Stimulated activated CD4-positive, alpha-beta T cell treated with anti-CD3 and anti-CD28 coated beads, Interleukin-2, amount 100 ng/mL, for 48 hours (primary cell): ENCODE measurements at places on chromosomes 5 and 9.
A peak's percentile ranks its signal among the peaks of the same experiment; 100 is the strongest.

DNA sequence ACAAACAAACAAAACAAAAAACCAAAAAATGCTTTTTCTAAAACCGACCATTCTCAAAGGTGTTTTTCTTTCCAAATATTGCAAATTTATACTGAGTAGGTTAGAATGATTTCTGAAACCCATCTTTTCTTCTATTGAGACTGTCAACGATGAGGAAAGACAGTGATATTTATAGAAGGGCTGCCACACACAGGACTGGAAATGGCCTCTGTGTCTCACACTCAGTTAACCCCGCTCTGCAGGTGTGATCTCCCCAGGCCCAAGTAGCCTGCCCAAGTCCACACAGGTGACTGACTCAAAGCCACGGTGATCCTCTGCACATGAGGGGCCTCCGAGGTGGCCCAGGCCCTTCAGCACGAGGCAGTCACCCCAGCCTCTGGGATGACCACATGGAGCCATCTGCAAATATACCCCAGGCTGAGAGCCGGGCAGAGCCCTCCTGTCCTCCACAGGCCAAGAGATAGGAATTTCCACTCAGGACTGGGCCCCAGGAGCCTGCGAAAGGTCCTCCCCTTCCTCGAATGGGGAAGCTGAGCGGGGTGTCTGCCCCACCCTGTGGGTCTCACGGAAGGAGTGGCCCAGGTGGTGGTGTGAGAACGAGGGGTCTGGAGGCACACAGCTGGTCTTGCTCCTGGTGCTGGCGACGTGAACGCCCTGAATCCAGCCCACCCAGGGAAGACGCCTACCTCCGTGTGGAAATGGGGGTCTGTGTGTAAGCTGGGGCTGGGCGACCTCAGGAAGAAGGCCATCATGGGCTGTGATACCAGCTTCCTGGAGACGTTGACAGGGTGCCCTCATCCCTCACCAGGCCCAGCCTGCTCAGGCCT, 53.0 kb upstream of the PHYKPL start:
- no peak for DNase-seq

DNA sequence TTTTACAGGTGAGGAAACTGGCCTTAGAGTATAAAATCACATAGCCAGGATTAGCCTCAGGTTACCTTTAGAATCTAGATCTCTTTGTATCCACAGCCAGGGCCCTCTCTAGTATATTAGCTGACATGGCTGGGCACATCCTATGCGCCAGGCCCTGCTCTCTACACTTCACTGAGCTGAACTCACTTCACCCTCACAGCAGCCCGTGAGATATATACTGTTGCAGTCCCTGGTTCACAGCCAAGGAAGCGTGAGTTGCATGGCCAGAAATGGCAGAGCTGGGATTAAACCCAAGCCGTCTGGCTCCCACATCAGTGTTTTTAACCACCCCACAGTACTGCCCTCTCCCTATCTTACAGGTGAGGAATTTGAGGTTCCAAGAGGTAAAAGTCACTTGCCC, 58.4 kb downstream of the DAB2IP start:
- DNase-seq, result no peak

DNA sequence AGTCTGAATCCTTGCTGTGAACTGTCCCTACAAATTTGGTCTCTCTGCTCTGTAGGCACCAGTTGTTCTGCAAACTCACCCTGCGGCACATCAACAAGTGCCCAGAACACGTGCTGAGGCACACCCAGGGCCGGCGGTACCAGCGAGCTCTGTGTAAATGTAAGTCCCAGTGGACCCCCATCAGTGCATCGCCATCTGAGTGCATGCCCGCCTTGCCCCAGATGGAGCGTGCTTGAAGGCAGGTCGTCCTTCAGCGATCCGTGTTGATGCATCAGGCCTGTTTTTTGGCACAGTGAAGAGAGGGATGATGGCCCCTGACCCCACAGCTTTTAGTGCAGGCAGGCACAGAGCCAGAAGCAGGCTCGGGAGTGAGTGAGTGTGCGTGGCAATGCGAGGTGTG, 1.3 kb downstream of the SURF2 start:
- no peak for DNase-seq

GRCh38 chr5:65769539-65769938, 47.5 kb downstream of the NLN start:
- DNase-seq, result no peak

DNA sequence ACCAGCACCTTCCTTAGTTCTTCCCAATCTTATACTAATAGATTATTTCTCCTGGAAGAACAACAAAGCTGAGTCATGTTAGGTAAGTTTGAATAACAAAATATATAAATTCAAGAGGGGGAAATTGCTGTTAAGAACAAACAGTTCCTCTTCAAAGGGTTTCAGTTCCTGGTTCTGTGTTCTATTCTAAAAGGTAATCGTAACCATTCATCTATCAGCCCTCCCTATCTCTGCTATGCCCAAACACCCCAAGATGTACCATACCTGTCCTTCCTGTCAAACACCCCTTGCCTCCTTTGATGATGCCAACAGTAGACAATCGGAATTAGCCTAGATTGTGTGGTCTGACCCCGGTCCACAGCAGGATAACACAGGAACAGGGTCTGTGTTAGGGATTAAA, 4.2 kb upstream of the RNF180 start:
- DNase-seq, result no peak

DNA sequence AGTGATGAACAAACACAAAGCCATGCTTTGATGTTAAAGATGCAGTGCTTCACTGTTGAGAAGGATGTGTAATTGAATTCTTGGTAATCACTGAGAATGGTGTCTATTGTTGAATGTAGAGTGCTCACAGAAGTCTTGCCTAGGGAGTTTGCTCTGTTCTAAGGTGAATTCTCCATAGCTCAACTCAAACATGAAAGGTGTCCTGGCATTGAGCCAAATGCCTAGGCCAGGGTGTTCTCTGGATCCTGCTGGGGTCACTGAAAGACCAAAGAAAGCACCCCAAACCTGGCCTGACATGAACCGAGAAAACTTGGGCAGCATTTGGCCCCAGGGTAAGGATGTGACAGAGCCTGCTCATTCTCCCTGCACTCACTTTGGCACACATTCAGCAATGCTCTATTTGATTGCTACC, 217.3 kb downstream of the ARL15 start:
- DNase-seq, result no peak

GRCh38 chr9:10272830-10273229, 340.0 kb downstream of the PTPRD start:
- no peak for DNase-seq

GRCh38 chr5:10680876-10681481, 80.1 kb downstream of the DAP start:
- no peak for DNase-seq

GRCh38 chr9:19028835-19029451, 4.1 kb downstream of the SAXO1 start:
- DNase-seq, result peak; percentile 11
